NCI-H1694 (cell line): ENCODE measurements at places on chromosomes 4 and X.

DNA sequence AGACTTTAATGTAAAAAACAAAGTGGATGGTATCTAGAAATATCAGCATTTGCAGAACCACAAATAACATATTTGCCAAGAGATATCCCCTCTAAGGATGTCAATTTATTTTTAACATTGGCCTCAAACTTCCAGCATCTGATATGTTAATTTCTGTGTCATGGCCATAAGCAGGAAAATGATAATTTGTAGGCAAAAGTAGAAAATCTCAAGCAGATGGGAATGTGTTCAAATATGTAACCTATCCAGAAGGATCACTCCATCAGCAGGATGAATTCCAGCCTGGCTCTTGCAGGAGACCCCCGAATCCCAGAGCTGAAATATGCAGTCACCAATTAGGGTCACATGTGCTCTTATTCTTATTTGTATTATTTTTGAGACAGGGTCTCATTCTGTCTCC lies 55.4 kb upstream of the PRKX start:
- DNase-seq: no peak

- DNase-seq: no peak
Measured at GRCh38 chrX:133749370-133749769, 236.0 kb downstream of the GPC3 start.

DNA sequence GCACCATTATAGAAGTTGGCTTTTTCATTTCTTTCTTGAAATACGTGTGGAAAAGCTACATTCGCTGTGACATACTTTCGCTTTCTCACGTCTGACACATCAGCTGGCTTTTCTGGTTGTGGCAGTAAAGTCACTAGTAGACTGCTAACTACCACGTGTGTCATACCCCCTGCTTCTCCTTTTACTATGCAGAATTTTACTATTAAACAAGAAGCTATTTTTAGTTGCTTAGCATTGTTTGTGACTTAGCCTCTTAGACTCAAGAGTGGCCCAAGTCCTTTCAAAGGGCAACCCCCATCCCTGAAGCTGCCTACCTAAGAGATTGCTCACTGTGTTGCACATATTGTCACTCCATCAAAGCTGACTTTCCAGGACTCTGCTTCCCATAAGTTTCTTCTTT lies 2.1 kb upstream of the IL2 start:
- DNase-seq: no peak

DNA sequence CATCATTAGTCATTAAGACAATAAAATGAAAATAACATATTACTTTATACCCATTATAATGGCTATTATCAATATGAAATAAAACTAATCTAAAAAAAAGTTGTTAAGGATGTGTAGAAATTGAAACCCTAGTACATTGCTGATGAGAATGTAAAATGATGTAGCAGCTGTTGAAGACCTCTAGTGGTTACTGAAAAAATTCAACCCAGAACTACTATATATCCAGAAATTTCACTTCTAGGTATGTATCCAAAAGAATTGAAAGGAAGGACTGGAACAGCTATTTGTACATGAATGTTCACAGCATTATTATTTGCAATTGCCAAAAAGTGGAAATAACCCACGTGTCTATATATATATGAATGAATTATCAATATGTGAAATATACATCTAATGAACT lies 180.3 kb upstream of the KLHL4 start:
- DNase-seq: no peak

DNA sequence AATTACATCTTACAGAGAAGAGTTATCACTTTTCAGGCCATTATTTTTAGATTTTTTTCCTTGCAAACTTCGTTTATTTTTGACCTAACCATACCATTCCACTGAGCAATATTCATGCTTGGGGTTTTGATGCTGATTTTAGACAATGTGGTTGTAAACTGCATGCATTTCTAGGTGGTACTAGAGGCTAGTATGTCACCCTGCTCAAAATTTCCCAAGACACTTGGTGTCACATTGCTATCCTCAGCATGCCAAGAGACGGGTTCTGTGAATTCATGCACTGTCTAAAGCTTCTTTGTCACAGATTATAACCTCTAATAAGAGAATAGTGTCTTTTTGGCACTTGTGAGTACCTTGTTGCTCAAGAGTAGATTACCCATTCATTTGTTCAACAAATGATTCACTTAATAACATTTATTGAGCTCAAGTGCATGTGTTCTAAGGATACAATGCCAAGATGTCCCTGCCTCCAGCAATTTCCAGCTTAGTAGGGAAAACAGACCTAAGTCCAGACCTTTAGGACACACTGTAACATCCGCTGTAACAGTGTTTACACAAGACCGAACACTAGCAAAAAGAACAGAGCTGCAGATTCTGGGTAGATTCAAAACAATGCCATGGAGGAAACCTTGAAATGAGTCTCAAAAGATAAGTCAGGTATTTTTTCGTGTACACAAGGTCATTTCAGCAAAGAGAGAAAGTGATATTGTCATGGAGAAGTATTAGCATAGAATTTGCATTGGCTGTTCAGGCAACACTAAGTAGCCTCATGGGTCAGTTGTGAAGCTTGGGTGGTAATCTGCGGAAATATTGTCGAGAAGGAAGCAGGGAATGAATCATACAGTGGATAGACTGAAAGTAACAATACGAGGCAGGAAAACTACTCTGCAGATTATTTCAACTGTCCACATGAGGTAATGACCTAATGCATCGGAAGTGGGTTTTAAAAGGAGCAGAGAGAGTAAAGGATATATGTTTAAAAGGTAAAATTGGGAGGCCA lies 515.1 kb upstream of the ZFP42 start:
- no peak for DNase-seq
